Natural killer cell treated with Interleukin-12 subunit alpha and Interleukin-12 subunit beta and Interleukin-15 and Interleukin-18, amount 100 ng/mL, for 72 hours (primary cell): ENCODE measurements at places on chromosomes 16 and 17. TPM values are rescaled to one million over a fixed set of nuclear protein-coding genes. Genes with fewer than 3 reads are reported as not detected.
A peak's percentile ranks its signal among the peaks of the same experiment; 100 is the strongest.

GRCh38 chr17:67246403-67246652, 1.3 kb upstream of the HELZ start:
- DNase-seq = no peak

DNA sequence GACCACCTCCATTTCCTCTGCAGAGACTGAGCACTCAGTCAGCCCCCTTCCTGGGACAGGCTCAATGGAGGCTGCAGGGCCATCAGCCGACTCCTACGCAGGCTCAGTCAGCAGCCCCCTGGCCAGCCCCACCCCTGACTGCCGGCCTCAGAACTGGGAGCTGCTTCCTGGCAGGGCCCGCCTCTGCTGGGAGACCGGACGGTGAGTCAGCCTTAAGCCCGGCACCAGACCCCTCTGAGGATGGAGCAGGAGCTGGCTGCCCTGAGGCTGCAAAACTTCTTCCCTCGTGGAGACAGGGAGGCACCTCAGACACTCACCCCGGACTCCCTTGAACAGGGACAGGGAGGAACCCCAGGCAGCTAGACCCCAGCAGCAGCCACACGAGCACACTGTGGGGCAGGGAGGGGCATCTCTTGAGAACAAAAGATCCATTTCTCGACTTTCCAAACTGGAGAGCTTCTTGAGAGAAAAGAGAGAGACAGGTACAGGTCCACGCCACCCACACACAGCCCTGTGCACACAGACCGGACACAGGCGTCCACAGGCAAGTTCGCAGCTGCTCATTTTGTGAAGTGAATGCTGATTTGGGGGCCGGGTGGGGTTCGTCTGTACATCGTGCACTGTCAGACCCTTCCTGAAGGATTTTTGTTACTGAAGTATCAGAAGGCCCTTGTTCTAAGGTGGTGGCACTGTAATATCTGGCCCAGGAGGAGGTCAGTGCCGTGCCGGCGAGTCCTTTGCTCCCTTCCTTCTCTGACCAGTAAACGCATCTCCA, 1.3 kb upstream of the TUBB3 start:
- peak; percentile 85 for DNase-seq

DNA sequence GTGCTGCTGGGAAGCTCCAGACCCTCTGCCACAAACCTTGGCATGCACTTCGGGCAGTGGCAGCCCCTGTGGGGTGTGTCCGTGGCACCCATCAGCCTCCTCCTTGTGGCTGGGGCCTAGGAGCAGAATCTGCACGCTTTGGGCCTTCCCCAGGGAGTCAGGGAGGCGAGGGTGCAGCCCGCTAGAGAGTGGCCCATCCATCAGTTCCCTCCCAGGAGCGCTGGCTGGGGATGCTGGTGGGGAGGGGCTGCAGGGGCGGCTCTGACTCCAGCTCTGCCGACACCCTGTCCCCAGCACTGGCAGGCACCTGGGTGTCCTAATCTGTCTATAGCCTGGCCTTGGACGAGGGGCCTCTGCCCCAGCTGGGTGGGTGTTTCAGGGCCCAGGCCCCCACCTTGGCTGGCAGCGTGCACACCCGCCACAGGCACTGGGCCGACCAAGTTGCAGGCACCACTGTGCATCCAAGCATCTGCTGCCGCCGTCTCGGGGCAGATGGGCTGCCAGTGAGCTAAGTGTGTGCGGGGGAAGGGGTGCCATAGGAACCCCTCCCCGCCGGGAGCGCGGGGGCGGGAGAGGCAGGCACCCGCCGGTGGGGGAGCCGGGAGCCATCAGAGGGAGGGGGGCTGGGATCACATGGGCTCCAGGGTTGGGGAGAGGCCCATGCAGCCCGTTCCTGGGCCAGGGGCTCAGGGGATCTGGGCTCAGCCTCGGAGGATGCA, 30.2 kb downstream of the ENDOV start:
- DNase-seq = no peak

GRCh38 chr16:23149993-23150364, 727 bp upstream of the USP31 start:
- no peak for DNase-seq

- DNase-seq = no peak
Observed at GRCh38 chr16:9437115-9437514, 345.7 kb downstream of the HAPSTR1 start.

GRCh38 chr16:46884513-46885293, 541 bp downstream of the GPT2 start:
- no peak for DNase-seq

DNA sequence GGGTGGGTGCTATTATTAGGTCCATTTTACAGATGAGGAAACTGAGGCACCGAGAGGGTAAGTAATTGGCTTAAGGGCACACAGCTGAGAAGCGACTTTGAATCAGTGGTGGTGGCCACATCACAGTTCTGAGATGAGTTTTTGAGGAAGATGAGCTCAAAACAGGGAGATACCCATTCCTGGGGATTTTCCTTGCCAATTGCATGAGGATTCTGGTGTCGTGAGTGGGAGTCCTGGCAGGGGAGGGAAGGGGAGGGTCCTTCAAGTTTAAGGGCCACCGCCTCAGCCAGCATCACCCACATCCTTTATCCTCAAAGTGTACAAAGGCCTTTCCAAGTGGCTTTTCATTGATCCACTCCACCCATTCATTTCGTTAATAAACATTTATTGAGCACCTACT, 45.3 kb downstream of the IL21R start:
- peak; percentile 49 for DNase-seq

Gene ANKRD40CL
- not detected for total RNA-seq

Gene TTYH2
- total RNA-seq = 1.9 TPM

GRCh38 chr16:7579454-7579853, 246.8 kb downstream of the RBFOX1 start:
- DNase-seq = no peak
